Stimulated activated CD4-positive, alpha-beta T cell treated with anti-CD3 and anti-CD28 coated beads, Interleukin-2, amount 100 ng/mL, for 24 hours (primary cell): ENCODE measurements at places on chromosomes 1 and 21.
A peak's percentile ranks its signal among the peaks of the same experiment; 100 is the strongest.

DNA sequence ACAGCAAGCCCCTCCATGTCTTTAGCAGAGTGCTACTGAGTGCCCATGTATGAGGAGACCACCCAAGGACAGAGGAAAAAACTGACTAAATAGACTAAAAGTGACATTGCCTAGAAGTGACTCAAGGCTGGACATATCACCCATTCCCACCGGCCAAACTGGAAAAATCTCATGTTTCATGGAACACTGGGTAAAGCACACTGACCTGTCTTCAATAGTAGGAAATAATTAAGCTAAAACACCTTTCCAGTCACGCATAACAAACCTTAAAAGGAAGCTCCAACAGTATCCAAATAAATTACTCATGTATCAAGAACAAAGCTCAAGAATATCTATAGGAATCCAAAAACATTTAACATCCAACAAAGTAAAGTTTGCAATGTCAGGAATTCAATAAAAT lies 120.4 kb downstream of the SNX7 start:
- DNase-seq = no peak

GRCh38 chr1:3135073-3135702 lies 66.2 kb downstream of the PRDM16 start:
- no peak for DNase-seq

DNA sequence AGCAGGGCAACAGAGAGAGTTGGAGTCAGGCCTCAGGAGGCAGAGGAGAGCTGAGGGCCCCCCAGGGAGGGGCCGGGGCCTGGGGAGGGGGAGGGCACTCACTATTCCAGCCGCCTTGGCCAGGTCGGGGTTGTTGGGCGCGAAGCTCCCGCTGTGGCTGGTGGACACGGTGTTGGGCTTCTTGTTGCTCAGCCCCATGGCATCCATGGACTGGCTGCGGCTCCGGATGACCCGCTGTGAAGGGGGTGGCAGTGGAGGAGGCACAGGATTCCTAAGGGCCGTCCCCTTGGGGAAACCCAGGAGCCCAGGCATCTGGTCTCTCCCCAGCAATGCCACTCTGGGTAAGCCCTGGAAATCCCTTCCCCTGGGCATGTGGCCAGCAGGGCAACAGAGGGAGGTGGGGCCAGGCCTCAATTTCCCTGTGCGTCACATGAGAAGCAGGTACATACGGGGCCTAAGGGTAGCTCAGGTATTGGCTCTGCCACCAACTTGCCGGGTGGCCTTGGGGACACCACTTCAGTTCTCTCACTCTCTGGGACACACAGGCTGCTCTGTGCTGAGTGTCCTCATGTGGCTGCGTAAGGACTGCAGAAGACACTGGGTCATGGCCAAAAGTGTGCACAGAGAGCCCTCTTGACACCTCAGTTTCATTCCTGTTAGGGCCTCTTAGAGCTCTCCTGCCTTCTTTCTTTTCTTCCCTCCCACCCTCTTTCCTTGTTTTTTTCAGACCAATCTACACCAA lies 63.0 kb downstream of the RAP1GAP start:
- DNase-seq = no peak

- DNase-seq = no peak
These were observed 1.3 kb downstream of the POGK start for GRCh38 chr1:166840309-166841274.

GRCh38 chr1:246343251-246343650 lies 163.8 kb downstream of the SMYD3 start:
- DNase-seq = no peak

DNA sequence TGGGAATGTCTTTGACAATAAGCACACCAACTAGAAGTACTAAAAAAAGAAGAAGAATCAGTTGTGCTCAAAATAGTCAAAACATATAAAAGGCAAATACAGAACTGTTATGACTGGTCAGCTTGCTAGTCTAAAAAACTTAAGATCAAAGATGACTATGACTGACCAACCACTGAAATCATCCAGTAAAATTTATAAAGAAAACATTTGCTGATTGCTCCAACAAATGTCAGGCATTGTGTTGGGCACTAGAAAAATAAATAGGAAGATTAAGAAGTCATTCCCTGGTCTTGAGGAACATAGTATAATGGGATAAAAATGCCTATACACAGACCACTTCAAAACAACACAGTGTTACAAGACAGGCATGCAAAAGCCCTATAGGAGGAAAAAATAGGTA lies 9.3 kb upstream of the ANGPTL3 start:
- DNase-seq = no peak

DNA sequence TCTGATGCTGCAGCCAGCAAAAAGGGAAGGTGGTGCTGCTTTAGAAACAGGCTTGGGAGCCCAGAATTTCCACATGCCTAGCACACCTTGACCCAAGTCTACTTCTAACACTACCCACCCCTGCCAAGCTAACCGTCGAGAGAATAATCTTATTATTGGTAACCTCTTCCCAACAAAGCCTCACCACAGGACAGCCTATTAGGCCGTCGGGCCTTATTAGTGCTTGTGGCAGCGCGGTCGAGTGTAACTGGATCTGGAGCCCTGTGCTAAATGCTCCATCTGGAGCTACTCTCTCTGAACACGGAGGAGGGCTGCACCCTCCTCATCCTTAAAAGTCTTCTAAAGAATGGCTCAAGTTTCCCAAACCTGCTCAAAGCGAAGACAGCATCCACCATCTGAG lies 165.5 kb upstream of the NFIA start:
- DNase-seq = no peak

DNA sequence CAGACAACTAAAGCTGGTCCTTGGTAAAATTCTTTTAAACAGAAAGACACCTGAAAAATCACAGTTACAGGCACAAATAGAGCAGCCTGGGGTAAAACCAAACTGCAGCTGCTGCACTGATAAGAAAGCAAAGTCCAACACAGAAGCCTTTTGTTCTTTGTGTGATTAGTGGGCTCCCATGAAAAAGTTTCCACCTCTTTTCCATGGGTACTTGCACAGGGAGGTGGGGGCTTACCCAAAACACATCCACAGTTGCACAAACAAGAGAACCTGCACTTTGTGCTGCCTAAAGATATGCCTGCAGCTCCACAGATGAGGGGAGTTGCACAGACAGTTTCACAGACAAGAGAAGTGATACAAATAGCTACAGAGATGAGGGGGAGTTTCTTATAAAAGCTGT lies 106.7 kb upstream of the SLC5A9 start:
- DNase-seq = no peak

GRCh38 chr1:113314600-113314999 lies 75.7 kb upstream of the MAGI3 start:
- DNase-seq = no peak

GRCh38 chr1:150021191-150021694 lies 10.7 kb upstream of the OTUD7B start:
- DNase-seq = no peak

- DNase-seq = no peak
These were observed 20.9 kb downstream of the STYXL2 start for GRCh38 chr1:167114725-167115124.

DNA sequence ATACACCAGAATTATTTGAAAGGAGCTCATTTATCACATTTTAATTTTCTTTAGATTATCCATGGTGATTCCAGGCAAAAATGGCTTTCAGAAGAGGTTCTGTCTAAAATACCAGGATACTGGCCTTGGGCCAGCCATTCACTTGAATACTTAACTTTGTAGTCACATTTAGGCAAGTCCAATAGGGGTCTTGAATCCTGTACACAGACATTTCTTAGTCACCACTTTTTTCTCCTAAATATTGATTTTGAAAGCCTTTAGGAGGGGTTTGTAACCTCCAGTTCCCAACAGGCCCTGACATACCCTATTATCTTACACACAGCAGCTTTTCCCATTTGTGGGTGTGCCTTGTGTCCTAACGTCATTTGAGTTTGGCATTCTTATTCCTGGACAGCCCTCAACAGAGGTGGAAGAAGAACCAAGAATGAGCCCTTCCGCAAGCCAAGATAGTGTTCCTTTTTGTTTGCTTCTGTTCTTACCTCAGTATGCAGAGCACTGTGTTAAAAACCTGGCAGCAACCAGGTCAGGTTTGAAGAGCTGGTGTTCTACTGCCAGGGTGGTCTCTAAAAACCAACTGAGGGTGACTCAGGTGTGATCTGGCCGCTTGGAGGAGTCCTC lies 19.5 kb downstream of the MAP3K7CL start:
- DNase-seq = no peak

- DNase-seq = no peak
These were observed 97.7 kb downstream of the ATP5PO start for GRCh38 chr21:33817663-33818451.

DNA sequence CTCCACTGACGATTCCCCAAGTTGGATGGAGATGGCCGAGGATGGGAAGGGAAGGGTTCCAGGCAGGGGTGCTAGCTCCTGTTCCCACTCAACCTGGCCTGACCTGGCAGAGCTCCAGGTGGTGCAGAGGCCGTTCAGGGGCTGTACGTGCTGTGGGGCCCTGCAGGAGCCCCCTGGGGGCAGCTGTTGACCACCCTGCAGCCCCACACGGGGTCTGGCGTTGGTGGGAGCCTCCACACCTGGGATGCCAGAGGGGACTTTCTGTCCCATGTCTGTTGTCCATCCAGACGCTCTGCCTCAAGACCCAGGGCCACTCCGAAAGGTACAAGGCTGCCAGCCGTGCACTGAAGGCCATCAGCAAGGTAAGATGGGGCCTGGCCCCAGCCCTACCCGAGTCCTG lies 20.0 kb downstream of the ARHGEF16 start:
- no peak for DNase-seq

- no peak for DNase-seq
These were observed 331.6 kb upstream of the BRINP3 start for GRCh38 chr1:190809312-190809711.

GRCh38 chr1:145995148-145995881 lies 1.1 kb downstream of the TXNIP start:
- DNase-seq = no peak

GRCh38 chr1:6148497-6149241 lies 31.5 kb downstream of the CHD5 start:
- DNase-seq = peak; percentile 83

- DNase-seq = no peak
These were observed 10.5 kb downstream of the RAVER2 start for GRCh38 chr1:64755361-64755760.

DNA sequence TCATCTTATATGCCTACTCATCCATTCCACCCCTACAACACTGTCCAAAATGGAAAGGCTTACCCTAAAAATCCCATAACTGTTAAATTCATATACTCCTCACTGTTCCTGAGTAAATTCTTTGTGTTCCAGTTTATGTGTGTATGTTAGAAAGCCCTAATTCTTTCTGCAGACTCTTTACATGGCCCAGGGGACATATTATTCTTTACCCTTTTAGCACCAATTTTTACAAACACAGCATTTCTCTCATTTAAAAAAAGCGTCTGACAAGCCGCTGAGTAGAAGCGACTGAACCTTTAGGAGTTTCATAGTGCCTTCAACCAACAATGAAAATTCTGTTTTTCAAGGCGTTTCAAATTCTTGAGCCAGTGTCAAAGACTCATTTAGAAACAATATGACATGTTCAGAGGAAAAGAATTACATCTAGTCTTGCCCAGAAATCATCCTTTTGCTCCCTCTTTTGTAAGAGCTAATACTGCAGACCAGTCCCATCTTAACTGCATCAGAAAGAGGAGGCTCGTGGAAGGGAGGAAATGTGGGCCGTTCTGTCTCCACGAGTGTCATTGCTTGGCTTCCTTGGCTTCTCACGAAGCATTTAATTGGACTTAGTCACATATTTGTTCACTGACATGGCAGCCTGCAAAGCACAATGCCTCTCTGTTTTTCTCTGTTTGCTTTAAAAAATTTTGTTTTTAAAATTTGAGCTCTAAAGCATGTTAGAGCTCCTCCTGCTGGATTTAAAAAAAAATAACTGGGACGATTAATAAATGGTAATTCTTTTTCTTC lies 21.3 kb upstream of the C1orf105 start:
- peak; percentile 27 for DNase-seq
